ENCODE measurements at places on chromosomes 11 and 22. TPM values are rescaled to one million over a fixed set of nuclear protein-coding genes. Genes with fewer than 3 reads are reported as not detected.
A peak's percentile ranks its signal among the peaks of the same experiment; 100 is the strongest.

GRCh38 chr22:35631597-35631996 lies 14.5 kb upstream of the MB start:
- no peak for DNase-seq

Gene RNF26
- total RNA-seq: 13.2 TPM

DNA sequence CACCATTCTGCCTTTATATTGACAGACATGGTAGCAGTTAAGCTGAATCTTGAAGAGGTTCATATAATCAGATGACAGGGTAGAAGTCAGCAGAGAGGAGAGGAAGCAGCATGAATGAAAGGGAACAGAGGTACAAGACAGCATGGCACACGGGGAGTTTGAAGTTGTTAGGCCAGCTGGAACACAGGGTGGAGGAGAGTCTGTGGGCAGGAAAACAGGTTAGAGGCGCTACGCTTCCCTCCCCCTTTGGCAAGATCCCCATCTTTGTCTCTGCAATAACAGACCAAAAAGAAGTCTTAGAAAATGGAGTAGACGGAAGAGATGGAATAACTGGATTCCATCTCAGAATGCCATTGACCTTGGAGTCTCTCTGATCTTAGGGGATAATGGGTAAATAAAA lies 20.0 kb upstream of the NDUFC2 start:
- DNase-seq: no peak

GRCh38 chr22:37843741-37844089 lies 419 bp downstream of the ANKRD54 start:
- DNase-seq: no peak

GRCh38 chr11:108160970-108161566 lies 39.7 kb downstream of the ACAT1 start:
- DNase-seq: no peak

DNA sequence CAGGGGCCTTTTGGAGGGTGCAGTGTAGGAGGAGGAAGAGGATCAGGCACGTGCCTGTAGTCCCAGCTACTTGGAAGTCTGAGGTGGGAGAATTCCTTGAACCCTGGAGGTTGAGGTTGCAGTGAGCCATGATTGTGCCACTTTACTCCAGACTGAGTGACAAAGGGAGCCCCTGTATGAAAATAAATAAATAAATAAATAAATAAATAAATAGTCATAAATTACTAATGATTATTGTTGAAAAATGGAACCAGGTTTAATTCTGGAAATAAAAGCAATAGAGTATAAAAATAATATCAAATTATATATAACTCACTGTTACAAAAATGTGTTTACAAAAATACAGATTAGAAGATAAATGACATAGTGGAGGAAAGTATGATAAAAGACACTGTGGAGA lies 37.9 kb downstream of the GRIA4 start:
- DNase-seq: no peak

Gene SMC1B
- not detected for total RNA-seq

DNA sequence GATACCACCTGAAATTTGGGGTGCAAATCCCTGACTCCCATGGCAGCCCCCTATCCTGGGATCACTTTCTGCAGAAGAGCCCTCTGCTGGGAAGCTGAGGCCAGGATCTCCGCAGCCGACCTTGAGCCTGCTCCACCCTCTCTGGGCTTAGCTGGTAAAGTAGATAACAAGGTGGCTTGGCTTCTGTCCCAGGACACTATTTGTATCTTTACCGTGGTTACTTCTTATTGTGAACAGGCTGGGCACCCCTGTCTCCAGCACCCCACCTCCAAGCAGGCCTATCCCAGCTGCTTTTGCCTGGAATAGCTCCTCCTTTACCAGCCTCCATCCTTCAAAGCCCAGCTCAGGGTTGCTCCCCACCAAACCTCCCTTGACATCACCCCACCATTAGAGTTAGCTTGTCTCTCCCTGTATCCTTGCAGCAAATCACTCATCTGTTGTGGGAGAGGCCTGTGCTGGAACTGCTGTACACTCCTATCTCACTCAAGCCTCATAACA lies 35.2 kb upstream of the P2RY2 start:
- peak; percentile 71 for DNase-seq

Gene TREH
- not detected for total RNA-seq

- DNase-seq: no peak
Measured at GRCh38 chr11:107827041-107827440, 31.5 kb downstream of the SLC35F2 start.

Gene ALDH3B1
- 4.9 TPM for total RNA-seq

Gene CBLIF
- total RNA-seq: not detected

DNA sequence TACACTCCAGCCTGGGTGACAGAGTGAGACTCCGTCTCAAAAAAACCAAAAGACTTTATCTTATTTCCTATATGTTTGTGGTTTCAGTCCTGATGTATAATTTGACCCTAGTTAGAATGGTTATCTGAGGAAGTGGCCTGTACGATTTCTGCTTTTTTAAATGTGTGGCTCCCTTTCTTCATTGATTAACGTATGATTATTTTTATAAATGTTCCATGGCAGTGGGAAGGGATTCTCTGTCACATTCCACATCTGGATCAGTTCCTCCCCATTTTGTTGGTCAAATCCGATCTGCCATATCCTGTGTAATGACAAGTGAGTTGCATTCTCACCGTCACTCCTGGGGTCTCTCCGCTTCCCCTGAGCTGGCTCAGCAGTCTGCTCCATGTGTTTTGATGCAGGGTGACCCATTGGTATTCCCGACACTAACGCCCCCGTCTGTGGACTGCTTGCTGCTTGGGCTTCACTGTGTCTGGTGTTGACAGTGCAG lies 20.3 kb downstream of the NEAT1 start:
- DNase-seq: no peak

DNA sequence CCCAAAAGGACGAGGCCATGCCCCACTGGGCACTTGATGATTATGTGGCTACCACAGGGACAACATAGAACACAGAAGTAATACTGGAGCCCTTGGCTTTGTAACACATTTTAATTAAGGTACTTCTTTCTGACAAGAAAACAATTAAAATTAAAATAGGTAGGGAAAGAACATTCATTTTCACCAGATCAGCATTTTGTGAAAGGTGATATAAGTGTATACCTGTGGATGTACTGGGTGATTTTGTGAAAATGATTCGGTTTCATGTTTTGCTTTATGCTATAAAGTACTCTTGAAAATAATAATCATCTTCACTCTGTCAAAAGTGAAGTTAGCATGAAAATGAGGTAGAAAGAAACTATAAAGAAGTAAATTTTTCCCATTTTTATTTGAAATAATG lies 876 bp downstream of the MS4A12 start:
- DNase-seq: no peak

GRCh38 chr11:80986421-80987074 lies 1545.7 kb upstream of the TENM4 start:
- no peak for DNase-seq

- DNase-seq: no peak
Measured at GRCh38 chr11:90453525-90453924, 230.7 kb upstream of the CHORDC1 start.

DNA sequence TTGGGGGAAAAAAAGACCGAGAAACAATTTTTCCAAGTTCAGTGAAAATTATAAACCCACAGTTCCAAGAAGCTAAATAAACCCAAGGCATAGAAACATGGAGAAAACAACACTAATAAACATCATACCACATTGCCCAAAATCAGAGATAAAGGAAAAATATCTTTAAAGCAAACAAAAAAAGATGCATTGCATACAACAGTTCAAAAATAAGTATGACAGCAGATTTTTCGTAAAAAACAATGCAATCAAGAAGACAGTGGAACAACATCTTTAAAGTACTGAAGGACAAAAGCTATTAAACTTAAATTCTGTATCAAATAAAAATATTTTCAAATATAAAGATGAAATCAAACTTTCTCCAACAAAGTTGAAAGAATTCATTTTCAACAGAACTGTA lies 921.3 kb downstream of the METTL15 start:
- no peak for DNase-seq

- DNase-seq: no peak
Measured at GRCh38 chr11:119860561-119861094, 131.6 kb upstream of the NECTIN1 start.

DNA sequence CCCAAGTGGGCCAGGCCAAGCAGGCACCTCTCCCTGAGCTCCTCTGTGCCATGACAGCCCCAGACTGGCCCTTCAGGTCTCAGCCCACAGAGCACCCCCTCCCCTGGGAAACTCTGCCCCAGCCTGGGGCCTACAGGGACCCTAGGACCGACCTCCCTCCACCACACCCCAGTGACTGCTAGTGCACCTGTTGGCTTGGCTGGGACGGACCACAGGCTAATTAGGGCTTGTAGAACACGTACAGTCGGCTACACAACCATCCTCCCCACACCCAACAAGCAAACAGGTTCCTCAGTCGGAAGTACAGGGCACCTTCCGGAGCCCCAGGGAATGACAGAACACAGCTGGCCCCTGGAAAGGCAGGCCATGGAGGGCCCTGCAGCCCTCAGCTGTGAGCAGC lies 4.3 kb downstream of the SBF1 start:
- DNase-seq: no peak

Gene OR10A4
- not detected for total RNA-seq
